Cardiac muscle cell (in vitro differentiated cells and primary cell): ENCODE measurements at places on chromosomes 4 and X. TPM values are rescaled to one million over a fixed set of nuclear protein-coding genes. Genes with fewer than 3 reads are reported as not detected.

GRCh38 chr4:84279678-84280077 lies 219.4 kb downstream of the NKX6-1 start:
- no peaks in the 10 kb centered on the region for H3K27me3 ChIP-seq
- DNase-seq: no peak
- H3K4me3 ChIP-seq: no peak overlapping the region
- H3K27ac ChIP-seq: no peak overlapping the region
- H3K36me3 ChIP-seq: no peaks in the 10 kb centered on the region
- no peaks in the 10 kb centered on the region for H3K4me1 ChIP-seq

- DNase-seq: no peak
- H3K4me1 ChIP-seq: no peaks in the 10 kb centered on the region
- H3K4me3 ChIP-seq: no peak overlapping the region
- H3K36me3 ChIP-seq: no peaks in the 10 kb centered on the region
- no peak overlapping the region for H3K27ac ChIP-seq
These were observed 23.0 kb upstream of the UBA6 start for GRCh38 chr4:67723949-67724348.

DNA sequence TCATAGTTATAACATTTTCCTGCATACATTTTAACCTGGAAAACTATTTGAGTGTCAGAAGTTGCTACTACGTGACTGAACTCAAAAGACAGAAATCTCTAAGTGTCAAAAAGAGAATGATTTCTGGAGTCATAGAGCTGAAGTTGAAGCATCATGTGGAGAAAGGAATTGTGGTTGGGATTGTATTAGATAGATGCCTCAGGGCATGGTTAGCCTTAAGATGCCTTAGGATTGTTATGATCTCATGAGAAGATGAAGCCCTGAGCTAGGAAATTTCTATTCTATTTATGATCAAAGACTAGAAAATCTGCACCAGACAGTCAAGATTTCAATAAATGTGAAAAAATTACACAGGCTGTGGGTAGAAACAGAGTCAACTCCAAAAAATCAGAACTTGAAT lies 20.2 kb downstream of the EPGN start:
- no peaks in the 10 kb centered on the region for H3K36me3 ChIP-seq
- no peak overlapping the region for H3K27ac ChIP-seq
- no peak overlapping the region for H3K4me3 ChIP-seq
- peaks cover 7% of the 10 kb centered on the region for H3K27me3 ChIP-seq
- DNase-seq: no peak
- H3K4me1 ChIP-seq: no peaks in the 10 kb centered on the region

GRCh38 chrX:106898462-106898861 lies 4.7 kb downstream of the RIPPLY1 start:
- H3K27ac ChIP-seq: peak overlapping the region; percentile 54
- no peaks in the 10 kb centered on the region for H3K27me3 ChIP-seq
- no peak overlapping the region for H3K4me3 ChIP-seq
- peaks cover 11% of the 10 kb centered on the region for H3K4me1 ChIP-seq

ARHGAP36 gene
- not detected in 2 replicates for total RNA-seq

ADGRL3 gene
- total RNA-seq: 4.8 and 8.0 TPM in 2 replicates

AKAP14 gene
- total RNA-seq: not detected in 2 replicates

ABLIM2 gene
- 5.8 and 7.4 TPM in 2 replicates for total RNA-seq
